D721Med (cell line): ENCODE measurements at places on chromosomes 4 and X.

DNA sequence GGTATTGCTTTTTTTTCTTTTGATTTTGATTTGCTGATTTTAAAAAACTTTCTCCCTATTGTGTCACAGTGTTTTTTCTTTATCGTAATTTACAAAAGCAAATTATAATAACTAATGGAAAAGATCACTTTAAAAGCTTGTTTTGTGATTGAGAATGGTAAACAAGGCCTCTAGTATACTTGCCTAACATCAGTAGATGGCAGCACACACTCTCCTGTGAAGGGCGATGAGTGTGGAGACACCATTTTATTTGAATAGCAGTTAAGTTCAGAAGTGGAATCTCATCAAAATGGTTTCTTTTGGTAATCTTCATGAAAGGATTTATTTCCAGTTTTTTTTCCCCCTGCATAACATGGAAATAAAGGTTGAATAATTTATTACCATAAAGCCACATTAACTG, 72.3 kb downstream of the PAK3 start:
- DNase-seq, result no peak

DNA sequence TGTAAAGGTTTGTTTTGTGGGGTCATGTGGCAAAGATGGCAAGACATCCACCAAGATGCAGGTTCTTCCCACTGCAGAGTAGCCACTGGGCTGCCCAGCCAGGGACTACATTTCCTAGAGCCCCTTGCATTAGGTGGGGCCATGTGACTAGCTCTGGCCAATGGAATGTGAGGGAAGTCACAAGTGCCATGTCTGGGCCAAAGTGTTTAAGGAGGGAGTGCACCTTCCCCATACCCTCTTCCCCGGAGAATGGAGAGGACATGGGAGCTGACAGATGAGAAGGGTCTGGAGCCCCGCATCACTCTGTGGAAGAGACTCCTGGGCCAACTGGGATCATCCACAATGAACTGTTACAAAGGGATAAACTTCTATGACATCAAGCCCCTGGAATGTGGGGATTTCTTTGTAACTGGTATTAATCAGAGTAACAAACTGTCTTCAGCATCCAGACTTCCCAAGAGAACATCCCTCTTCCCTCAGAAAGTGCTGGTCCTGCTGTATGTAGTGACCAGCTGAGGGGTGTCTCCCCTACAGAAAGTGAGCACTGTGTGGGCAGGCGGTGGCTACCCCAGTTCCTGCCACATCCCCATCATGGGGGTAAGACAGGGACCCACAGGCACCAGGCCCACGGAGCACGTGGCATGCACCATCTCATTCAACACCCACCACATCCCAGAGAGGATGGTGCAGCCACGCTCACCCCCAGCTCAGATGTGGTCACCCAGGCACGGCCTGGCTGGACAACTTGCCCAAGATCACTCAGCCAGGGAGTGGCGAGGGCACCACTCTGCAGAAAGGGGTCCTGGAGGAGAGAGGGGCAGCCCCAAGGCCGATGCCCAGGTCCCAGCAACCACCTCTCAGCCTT, 10.9 kb downstream of the PPP2R2C start:
- DNase-seq, result no peak

DNA sequence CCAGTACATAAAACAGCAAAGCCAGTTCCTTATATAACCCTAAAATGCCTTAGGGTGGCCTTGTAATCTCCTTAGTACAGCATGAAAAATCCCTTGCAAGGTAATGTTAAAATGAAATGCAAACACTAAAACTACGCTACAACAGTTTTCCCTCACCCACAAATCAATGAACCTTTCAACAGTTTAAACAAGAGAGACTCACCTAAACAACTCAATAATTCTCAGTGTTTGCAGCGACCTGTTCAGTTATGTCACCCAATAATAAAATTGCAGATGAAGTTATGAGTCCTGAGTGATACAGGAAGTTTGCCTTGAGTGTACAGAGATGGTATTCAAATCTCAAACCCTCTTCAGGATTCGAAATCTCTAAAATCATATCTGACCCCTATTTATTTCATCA, 25.3 kb downstream of the TSPAN5 start:
- DNase-seq, result no peak

DNA sequence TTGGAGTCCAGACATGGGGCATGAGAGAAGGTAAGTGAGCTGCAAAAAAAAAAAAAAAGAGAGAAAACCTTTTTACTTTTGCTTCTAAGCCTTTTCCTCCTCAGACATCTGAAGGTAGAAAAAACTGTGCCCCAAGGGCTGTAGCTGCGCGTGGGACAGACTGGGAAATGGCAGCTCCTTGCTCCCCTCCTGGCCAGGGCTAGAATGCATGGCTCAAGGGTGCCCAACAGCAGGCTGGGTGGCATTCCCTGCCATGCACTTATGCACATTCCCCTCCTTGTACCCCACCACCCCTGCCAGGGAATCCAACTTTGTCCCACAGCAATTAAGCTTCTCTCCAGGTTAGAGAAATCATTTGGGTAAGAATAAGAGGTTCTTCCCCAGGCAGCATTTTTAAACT, 421.2 kb downstream of the TRAM1L1 start:
- no peak for DNase-seq

GRCh38 chr4:158384414-158384813, 137.3 kb upstream of the RXFP1 start:
- DNase-seq, result no peak

- no peak for DNase-seq
Observed at GRCh38 chrX:151396042-151396824, 773 bp upstream of the VMA21 start.

- DNase-seq, result no peak
Observed at GRCh38 chr4:51931461-51931860, 88.5 kb downstream of the DCUN1D4 start.

- no peak for DNase-seq
Observed at GRCh38 chrX:123170546-123170945, 13.5 kb upstream of the GRIA3 start.

DNA sequence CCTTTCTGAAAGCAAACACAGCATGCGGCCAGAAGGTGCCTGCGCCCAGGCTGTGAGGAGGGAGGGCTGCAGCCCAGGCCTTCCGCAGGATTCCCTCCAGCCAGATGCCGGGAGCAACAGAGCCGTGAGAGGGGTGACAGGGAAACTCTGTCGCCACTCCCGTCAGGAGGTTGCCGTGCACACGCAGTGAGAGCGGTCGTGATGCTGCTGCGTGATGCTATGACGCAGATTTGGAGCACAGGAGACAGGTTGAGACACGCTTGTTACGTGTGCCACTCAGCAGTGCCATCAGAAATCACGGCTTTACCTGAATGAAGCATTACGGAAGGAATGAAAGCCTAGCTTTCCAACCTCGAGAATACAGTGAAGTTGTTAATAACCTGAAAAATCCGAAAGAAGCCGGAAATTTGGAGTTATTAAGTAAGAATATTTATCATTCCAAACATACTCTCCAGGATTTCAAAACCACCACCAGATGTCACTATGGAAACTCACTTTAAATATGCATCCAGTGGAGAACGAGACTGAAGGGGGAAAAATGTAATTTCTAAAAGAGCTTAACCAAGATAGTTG, 54.4 kb downstream of the FAT1 start:
- DNase-seq, result no peak

GRCh38 chr4:138910914-138911336, 104.7 kb upstream of the NOCT start:
- DNase-seq, result no peak

DNA sequence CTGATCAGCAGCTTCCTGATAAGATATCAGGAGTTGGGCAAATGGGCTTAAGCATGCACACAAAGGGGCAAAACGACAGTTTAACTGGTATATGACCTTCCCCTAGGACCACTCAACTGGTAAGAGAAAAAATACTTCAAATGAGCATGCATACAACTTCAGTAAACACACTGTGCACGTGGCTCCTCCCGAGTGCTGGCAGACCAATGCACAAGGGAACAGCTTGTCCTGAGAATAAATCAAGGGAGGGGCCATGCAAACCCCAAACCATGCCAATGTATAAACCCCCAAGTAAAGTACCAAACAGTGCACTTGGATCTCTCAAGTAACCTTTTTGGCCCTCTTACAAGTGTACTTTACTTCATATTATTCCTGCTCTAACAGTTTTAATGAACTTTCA, 293.3 kb upstream of the TBX22 start:
- no peak for DNase-seq

- no peak for DNase-seq
Observed at GRCh38 chr4:157810137-157810774, 362.6 kb downstream of the GASK1B start.

GRCh38 chr4:16023776-16024408, 59.9 kb downstream of the PROM1 start:
- DNase-seq, result no peak

- DNase-seq, result no peak
Observed at GRCh38 chr4:107034091-107034995, 1.8 kb downstream of the DKK2 start.

DNA sequence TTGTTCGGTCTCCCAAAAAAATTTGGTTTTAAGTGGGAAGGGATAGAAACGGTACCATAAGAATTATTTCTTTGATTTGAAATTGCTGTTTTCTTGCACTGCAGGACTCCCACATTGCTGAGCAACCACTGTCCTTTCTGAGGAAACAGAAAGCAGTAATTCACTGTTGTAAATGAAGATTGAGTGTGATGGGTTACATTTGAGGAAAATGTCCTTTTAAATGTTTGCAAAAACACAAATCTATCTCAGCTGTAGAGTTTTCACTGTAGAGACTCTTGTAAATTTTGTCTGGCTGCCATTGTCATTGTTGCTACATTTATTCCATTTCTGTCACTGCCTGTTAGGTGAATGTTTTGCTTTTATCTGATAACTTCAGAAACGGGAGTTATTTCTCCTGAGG, 105.2 kb downstream of the FRAS1 start:
- DNase-seq, result no peak

GRCh38 chr4:147794787-147795413, 63.0 kb downstream of the ARHGAP10 start:
- no peak for DNase-seq

DNA sequence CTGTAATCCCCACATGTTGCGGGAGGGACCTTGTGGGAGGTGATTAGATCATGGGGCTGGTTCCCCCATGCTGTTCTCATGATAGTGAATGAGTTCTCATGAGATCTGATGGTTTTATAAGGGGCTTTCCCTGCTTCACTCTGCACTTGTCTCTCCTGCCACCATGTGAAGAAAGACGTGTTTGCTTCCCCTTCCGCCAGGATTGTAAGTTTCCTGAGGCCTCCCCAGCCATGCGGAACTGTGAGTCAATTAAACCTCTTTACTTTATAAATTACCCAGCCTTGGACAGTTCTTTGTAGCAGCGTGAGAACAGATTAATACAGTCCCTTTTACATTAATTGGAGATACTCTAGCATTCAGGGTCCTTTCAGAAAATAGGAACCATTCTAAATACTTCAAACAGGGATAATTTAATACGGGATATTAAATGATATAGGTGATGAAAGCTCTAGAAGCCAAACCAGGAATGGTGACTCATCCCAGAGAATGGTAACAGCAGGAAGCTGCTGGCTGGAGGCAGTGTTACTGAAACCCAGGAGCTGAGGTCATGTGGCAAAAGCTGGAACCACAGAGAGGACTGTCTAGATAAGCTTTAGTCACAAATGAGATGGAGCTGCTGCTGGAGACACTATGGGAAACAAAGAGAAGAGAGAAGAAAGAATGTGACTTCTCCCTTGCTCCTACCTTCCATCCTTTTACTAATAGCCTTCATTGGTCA, 57.3 kb downstream of the GSTCD start:
- no peak for DNase-seq

DNA sequence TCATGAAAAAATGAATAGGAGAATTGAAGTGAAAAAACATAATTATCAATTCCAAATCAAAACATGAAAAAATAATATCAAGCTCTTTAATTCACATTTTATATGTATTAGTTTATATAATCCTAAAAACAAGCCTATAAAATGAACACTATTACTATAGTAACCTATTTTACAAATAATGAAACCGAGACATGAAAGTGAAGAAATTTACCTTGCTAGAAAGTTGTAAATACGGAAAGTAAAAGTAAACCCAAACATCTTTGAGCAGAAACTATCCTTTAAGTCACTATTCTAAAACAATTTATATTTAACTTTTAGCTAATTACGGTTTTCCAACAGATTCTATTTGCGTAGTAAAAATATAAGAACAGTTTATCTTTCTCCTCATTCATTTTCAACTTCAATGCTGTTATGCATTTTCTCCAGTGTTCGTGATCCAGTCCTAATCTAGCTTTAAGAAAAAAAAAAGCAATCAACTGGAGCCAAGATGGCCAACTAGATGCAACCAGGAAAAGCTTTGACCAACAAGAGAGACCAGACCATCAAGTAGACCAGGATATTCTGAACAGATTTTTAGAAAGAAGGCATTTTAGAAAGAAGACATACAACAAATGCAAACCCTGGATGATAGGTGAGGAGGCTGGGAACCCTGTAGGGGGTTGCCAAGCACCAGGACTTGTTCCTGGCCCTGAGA, 67.0 kb downstream of the DDX53 start:
- no peak for DNase-seq

GRCh38 chrX:26789751-26790150, 573.8 kb downstream of the MAGEB5 start:
- no peak for DNase-seq

GRCh38 chr4:10182446-10183424, 66.1 kb upstream of the WDR1 start:
- no peak for DNase-seq

- no peak for DNase-seq
Observed at GRCh38 chr4:112114452-112114851, 30.8 kb upstream of the FAM241A start.

DNA sequence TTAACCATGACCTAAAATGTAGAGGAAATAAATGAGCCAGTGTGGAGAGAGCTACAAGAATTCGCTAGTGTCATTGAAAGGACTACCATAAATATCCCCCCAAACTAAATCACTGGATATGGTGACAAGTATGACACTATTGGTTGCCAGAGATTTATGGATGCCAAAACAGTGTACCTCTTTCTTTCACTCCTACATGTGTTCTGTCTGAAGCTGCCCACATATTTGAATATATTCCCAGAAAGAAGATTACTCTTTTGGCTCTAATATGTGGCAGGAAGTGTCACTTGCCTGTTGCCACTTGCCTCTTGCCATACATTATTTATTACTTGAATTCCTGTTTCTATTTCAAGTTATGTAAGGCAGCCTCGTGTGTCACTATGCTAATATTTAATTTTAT, 1573.6 kb downstream of the TECRL start:
- DNase-seq, result no peak

GRCh38 chrX:21989384-21989783, 42.7 kb upstream of the PHEX start:
- DNase-seq, result no peak

GRCh38 chrX:107677501-107677901, 49.2 kb downstream of the PRPS1 start:
- DNase-seq, result no peak

DNA sequence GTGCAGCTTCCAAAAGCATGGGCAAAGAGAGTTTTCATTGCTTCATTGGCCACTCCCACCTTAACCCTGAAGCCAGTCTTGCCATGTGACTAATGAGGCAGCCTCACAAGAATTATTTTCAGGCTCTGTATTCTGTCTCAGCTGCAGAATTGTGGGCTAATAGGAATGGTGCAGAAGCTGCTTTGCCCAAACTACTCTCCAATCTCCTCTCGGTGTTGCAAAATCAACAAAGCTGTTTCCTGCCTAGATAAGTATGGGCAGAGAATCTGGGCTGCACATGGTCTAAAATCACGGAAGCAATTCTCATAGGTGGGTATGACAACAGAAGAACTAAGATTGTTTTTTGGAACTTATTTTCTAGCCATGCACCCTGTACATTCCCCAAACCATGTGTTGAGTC, 31.4 kb downstream of the PPP1R2C start:
- no peak for DNase-seq

- DNase-seq, result no peak
Observed at GRCh38 chr4:47238667-47239066, 207.3 kb downstream of the GABRB1 start.

GRCh38 chrX:67351411-67351810, 192.4 kb upstream of the AR start:
- no peak for DNase-seq
